ENCODE measurements at places on chromosomes 7 and 10. TPM values are rescaled to one million over a fixed set of nuclear protein-coding genes. Genes with fewer than 3 reads are reported as not detected.

GRCh38 chr7:50495746-50496145 lies 45.6 kb upstream of the FIGNL1 start:
- DNase-seq, result no peak

DNA sequence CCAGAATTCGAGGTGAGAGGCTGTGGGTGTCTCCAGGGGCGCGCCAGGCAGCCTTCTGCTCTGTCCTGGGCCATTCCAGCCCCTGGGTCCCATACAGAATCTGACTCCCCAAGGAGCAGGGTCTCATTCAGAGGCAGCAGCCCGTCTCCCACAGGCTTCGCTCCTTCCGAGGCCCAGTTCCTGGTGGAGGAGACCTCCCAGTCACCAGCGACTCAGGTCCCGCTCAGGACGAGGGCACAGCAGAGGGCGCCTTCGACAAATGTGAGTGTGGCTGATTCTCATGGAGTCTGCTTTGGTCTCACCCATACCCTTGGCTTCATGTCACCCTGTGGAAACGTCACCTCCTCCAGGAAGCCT lies 81.8 kb upstream of the GPR26 start:
- no peak for DNase-seq

GRCh38 chr10:128035557-128035973 lies 90.7 kb downstream of the MKI67 start:
- DNase-seq, result peak; percentile 37

Gene SLC18A2
- not detected for total RNA-seq

DNA sequence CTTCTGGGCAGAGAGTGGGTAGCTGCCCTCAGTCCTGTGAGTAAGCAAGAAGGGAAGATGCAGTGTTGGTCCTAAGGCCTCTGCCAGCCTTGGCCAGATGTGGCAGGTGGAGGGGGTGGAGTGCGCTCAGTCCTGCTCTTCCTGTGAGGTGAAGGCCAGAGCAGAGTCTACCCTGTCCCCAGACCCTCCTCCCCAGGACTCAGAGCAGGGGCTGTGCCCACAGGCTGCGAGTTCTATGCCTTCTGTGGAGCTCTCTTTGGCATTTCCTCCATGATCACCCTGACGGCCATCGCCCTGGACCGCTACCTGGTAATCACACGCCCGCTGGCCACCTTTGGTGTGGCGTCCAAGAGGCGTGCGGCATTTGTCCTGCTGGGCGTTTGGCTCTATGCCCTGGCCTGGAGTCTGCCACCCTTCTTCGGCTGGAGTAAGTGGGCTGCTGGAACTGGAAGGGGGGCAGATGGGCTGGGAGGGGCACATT lies 4.0 kb downstream of the OPN4 start:
- no peak for DNase-seq

DNA sequence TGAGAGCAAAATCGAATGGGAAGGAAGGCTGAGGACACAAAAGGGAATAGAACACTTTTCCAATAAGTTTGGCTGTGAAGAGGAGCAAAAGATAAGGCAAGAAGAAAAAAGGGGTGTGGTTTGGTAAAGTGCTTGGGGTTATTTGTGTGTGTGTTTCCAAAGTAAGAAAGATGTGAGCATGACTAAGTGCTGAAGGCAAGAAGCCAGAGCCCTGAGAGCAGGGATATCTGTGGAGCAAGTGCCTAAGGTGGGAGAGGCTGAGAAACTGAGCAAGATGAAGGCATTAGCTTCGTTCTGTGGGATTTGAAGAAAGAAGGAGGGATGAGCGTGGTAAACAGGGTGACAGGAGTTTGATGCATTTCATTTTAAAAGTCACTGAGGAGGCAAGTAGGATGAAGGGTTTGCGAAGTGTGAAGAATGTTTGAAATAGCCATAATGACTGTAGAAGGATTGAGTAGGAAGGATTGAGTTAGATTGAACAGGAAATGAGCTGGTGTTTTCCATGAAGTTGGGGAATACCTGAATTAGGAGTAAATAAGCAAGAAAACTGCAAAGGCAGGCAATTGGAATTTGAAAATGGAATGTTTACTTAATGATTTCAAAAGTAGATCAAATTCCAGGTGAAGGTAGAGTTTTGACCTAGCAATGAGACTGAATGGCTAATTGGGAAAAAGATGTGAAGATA lies 19.9 kb upstream of the SP4 start:
- no peak for DNase-seq
